Activated CD4-positive, alpha-beta T cell treated with anti-CD3 and anti-CD28 coated beads, Interleukin-2, amount 10 ng/mL, durations not matched to agents 7 days and 5 days (primary cell): ENCODE measurements at places on chromosomes 7 and 10. TPM values are rescaled to one million over a fixed set of nuclear protein-coding genes. Genes with fewer than 3 reads are reported as not detected.

GRCh38 chr10:12389154-12389734 is 39.9 kb downstream of the CAMK1D start:
- no peak for DNase-seq
- H3K27ac ChIP-seq = no peak overlapping the region
- no peak overlapping the region for H3K4me3 ChIP-seq

GRCh38 chr10:79344502-79345195 is 2.6 kb upstream of the PPIF start:
- H3K36me3 ChIP-seq = peaks cover 10% of the 10 kb centered on the region
- H3K27me3 ChIP-seq = no peaks in the 10 kb centered on the region
- no peak for DNase-seq
- no peak overlapping the region for H3K4me3 ChIP-seq

The GRK5 gene
- total RNA-seq = 26.0 TPM

- H3K36me3 ChIP-seq = no peaks in the 10 kb centered on the region
- DNase-seq = no peak
- peaks cover 4% of the 10 kb centered on the region for H3K4me1 ChIP-seq
- H3K27ac ChIP-seq = no peak overlapping the region
- no peak overlapping the region for H3K4me3 ChIP-seq
These were observed 8.5 kb downstream of the HTRA1 start for GRCh38 chr10:122469848-122470247.

DNA sequence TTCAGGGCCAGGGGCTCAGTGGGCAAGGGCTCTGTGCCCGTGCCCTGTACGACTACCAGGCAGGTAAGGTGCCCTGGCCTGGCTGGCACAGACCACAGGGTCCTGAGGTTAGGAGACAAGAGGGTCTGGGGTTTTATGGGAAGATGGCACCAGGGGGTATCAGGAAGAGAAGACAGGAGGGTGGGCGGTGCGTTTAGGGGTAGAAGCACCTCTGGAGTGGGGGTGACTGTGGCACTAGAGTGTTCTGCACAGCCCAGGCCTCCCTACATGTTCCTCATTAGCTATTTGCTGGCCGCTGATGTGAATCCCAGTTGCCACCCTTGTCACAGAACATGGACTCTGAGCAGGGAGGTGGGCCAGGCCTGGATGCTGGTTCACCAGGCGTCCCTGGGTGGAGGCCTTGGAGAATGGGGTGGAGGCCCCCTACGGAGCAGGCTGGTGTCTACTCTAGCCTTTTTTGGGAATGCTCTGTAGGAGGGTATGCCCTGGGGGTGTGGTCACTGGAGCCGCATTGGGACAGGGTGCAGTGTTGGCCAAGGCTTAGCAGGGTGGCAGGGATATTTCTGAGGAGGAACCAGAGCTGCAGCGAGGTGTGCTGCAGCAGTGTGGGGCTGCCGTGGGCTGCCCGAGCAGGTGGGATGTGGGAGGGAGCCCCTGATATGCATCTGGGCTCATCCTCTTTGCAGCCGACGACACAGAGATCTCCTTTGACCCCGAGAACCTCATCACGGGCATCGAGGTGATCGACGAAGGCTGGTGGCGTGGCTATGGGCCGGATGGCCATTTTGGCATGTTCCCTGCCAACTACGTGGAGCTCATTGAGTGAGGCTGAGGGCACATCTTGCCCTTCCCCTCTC is 5.0 kb downstream of the PGAM2 start:
- no peak for DNase-seq
- H3K27ac ChIP-seq = peak overlapping the region; percentile 13
- no peak overlapping the region for H3K4me3 ChIP-seq

DNA sequence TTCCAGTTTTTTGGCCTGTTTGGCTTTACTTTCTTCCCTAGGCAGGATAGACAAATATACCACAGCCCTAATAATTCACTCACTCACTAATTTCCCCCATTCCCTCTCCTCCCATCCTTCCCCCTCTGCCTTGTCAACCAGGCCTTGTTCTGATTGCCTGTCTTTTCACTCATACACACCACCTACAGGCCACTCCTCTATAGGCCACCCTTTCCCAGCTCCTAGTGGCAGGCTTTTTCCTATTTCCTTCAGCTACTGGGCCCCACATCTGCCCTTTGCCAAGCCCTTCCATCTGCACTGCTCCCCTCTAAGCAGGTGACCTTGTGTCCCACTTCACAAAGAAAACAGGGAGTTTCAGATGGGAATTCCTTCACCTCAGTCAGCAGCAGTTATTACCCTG is 59.8 kb upstream of the MSRB2 start:
- no peaks in the 10 kb centered on the region for H3K36me3 ChIP-seq
- H3K4me3 ChIP-seq = no peak overlapping the region

DNA sequence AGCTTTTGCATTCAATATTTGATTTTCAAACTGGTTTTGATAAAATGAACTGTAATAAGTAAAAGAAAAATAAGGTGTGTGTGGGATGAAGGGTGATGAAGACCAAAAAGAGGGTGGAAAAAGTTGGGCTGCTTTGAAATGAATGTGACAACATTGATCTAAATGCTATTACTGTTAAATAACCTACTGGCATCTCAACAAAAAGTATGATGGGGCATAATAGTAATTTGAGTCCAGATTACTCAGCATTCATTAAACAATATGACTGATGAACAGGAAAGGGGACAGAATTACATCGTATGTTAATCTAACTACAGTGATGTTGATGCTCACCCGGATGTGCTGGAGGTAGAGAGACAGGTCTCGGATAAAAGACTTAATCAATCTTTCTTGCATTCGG is 112.2 kb downstream of the ABCC2 start:
- DNase-seq = no peak
- H3K27me3 ChIP-seq = no peaks in the 10 kb centered on the region
- no peaks in the 10 kb centered on the region for H3K36me3 ChIP-seq
- H3K27ac ChIP-seq = no peak overlapping the region
- no peak overlapping the region for H3K4me3 ChIP-seq
- H3K4me1 ChIP-seq = no peaks in the 10 kb centered on the region

The YKT6 gene
- total RNA-seq = 63.3 TPM

The LZTS2 gene
- total RNA-seq = 18.8 TPM

DNA sequence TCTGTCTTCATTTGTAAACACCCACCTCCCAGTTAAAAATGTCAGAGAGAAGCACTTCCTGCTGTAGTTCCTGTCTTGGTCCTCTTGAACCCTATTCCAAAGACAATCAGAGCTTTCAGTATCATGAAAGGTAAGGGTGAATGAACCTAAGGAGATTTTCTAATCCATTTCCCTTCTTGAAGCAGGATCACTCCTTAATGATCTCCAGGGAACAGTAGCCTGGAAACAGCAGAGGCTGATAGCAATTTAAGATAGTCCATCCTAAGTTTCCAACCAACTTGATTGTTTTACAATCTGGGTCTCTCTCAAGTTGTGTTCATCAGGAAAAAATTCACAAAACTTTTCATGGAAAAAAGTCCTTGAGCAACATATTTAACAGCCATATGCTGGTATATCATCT is 273.6 kb downstream of the NEBL start:
- no peak overlapping the region for H3K4me3 ChIP-seq
- no peaks in the 10 kb centered on the region for H3K36me3 ChIP-seq
- DNase-seq = no peak
- no peak overlapping the region for H3K27ac ChIP-seq

GRCh38 chr7:86320889-86321288 is 322.8 kb upstream of the GRM3 start:
- no peaks in the 10 kb centered on the region for H3K27me3 ChIP-seq
- H3K36me3 ChIP-seq = no peaks in the 10 kb centered on the region
- H3K4me3 ChIP-seq = no peak overlapping the region
- no peak for DNase-seq
- H3K27ac ChIP-seq = no peak overlapping the region

DNA sequence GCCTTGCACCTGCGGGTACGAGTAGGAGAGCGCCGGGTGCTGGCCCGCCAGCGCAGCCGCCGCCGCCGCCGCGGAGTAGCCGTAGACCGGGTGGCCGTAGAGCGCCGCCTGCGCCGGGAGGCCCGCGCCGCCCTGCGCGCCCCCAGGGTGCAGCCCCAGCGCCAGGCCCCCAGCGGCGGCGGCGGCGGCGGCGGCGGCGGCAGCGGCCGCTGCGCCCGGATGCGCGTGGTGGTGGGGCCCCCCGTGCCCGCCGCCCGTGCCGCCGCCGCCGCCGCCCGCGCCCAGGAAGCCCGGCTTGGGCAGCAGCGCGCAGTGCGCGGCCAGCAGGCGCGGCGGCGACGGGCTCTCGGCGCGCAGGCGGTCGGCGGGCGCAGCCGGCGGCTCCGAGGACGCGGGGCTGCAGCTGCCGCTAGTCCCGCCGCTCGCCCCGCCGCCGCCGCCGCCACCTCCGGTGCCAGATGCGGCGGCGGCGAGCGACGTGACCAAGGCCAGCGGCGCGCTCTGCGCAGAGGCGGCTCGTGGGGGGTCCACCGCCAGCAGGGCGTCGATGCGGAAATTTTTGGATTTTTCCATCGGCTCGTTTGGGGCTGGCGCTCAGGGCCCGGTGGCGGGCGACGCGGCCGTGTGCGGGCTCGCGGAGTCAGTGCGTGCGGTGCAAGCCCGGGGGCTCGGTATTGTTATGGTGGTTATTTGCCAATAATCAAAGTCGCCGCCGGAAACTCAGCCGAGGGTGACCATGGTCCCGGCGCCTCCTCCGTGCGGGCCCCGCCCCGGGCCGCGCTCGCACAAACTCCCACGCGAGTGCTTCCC is 480 bp downstream of the MNX1 start:
- no peak for DNase-seq
- H3K4me1 ChIP-seq = peaks cover 15% of the 10 kb centered on the region
- peak overlapping the region; percentile 36 for H3K4me3 ChIP-seq
- H3K27ac ChIP-seq = no peak overlapping the region
- H3K36me3 ChIP-seq = peaks cover 3% of the 10 kb centered on the region
- H3K27me3 ChIP-seq = peaks cover 74% of the 10 kb centered on the region

The STAMBPL1 gene
- 45.4 TPM for total RNA-seq

DNA sequence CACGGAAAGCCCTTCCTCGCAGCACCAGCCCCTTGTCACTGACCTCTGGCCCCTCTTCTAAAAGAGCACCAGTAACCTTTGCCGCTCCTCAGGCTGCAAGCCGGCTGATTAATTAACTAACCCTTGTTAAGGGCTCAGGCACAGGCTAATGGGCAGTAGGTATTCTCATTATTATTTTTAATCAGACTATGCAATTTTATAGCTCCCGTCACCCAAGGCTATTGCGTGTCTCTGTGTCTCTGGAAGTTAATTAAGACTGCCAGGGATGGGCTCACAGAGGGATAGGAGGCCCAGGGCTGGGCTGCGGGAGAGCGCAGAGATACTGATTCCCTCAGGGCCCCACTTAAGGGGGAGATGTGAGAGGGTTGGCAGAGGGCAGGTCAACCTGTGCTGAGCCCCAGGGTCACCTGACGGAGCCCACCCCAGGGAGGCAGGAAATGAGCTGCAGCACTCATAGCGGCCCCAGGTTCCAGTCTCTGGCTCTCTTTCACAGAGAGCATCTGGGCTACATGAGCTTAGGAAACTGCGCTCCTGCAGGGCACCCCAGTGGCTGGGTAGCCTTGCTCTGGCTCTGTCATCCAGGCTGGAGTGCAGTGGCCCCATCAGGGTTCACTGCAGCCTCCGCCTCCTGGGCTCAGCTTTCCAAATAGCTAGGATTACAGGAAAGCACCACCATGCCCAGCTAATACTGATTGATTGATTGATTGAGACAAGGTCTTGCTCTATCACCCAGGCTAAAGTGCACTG is 92.2 kb upstream of the LRRC4 start:
- peaks cover 13% of the 10 kb centered on the region for H3K27me3 ChIP-seq
- no peak overlapping the region for H3K4me3 ChIP-seq
- H3K4me1 ChIP-seq = peaks cover 6% of the 10 kb centered on the region
- no peak overlapping the region for H3K27ac ChIP-seq

- no peaks in the 10 kb centered on the region for H3K36me3 ChIP-seq
- no peaks in the 10 kb centered on the region for H3K4me1 ChIP-seq
- H3K4me3 ChIP-seq = no peak overlapping the region
- H3K27me3 ChIP-seq = peaks cover 7% of the 10 kb centered on the region
- DNase-seq = no peak
These were observed 72.7 kb downstream of the COL13A1 start for GRCh38 chr10:69874449-69874848.

The ASIC3 gene
- total RNA-seq = 8.3 TPM

GRCh38 chr10:99370993-99371392 is 41.8 kb downstream of the CNNM1 start:
- peak; percentile 44 for DNase-seq
- no peak overlapping the region for H3K27ac ChIP-seq
- H3K27me3 ChIP-seq = peaks cover 67% of the 10 kb centered on the region
- no peak overlapping the region for H3K4me3 ChIP-seq
- peaks cover 5% of the 10 kb centered on the region for H3K4me1 ChIP-seq

The NPTX2 gene
- not detected for total RNA-seq

DNA sequence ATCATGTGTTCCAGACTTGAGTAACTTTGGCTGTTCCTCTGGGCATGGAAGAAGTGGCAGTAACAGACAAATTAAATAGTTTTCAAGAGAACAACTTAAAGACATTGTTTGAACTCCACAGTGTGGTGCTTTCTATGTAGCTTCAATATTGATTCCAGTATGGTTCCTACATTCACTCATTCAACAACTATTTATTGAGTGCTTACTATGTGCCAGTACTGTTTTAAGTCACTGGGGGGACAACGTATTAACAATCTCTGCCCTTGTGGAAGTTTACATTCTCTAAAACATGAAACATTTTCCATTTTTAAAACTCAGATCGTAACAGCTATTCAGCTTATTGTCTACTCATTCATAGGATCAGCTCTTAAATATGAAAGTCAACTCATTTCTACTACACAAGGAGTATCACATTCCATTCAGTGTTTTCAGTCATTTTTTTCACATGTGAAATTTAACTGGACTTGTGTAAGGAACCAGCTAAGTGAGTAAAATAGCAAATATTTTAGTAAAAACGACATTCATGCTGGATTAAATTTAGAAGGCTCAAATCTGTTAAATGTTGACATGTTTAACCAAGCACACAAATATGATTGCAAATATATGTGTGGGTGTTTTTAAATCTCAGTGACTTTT is 13.6 kb upstream of the CUBN start:
- H3K4me3 ChIP-seq = no peak overlapping the region
- no peaks in the 10 kb centered on the region for H3K27me3 ChIP-seq
- no peak overlapping the region for H3K27ac ChIP-seq
- peaks cover 32% of the 10 kb centered on the region for H3K4me1 ChIP-seq

The ARHGAP12 gene
- 15.1 TPM for total RNA-seq

DNA sequence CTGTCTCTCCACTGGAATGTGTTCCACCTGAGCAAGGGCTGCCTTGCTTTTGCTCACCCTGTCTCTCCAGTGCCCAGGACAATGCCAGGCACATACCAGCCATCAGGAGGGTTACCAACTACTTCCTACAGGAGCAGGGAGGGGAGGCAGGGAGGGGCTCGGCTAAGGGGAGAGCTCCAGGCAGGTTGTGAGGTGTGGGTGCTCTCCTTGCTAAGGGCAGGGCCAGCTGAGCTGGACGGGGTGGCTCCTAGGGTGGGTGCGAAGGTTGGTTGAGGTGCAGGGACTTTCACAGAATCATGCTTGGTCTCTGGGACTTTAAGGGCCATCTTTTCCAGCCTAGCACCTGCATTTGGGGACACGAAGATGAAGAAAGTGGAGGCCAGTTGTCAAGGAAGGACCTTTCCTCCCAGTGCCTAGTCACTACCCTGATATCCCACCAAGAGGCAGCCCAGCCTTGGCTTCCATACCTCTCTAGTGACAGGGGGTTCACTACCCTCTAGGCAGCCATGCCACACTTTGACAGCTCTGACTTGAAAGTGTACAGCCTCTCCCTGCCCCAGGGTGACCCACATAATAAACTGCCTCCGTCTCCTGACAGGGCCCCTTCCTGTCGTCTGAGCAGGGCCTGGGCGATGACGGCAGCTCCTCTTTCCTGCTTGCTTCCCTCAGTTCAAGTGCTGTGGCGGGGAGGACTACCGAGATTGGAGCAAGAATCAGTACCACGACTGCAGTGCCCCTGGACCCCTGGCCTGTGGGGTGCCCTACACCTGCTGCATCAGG is 46.5 kb downstream of the TSPAN15 start:
- H3K4me3 ChIP-seq = no peak overlapping the region
- no peaks in the 10 kb centered on the region for H3K36me3 ChIP-seq
- H3K27me3 ChIP-seq = no peaks in the 10 kb centered on the region
- peaks cover 5% of the 10 kb centered on the region for H3K4me1 ChIP-seq

The PDZD7 gene
- total RNA-seq = 0.74 TPM

The OR9A2 gene
- not detected for total RNA-seq
